Stimulated activated CD8-positive, alpha-beta memory T cell treated with anti-CD3 and anti-CD28 coated beads, Interleukin-7, amount 100 ng/mL, for 1 hour (primary cell): ENCODE measurements at places on chromosomes 7 and 10.

- DNase-seq = no peak
Observed at GRCh38 chr10:13395540-13395939, 47.4 kb upstream of the SEPHS1 start.

DNA sequence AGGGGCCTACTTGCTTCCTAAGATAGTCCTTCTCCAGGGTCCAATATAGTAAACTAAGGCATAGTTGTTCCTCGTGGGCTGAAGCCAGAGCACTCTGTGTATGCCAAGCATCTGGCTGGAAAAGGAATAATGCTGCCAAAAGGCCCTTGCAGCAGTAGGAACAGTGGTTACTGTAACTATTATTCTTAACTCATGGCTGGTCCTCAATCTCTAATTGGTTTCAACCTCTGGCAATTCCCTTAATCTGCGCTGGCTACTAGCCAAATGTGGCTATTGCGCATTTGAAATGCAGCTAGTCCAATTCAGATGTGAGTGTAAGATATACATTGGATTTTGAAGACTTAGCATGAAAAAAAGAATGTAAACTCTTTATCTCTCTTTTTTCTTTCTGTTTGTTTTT, 27.8 kb upstream of the LBX1 start:
- no peak for DNase-seq

- DNase-seq = no peak
Observed at GRCh38 chr7:18993933-18994668, 123.3 kb downstream of the TWIST1 start.

GRCh38 chr7:48351900-48352299, 180.6 kb downstream of the ABCA13 start:
- no peak for DNase-seq

DNA sequence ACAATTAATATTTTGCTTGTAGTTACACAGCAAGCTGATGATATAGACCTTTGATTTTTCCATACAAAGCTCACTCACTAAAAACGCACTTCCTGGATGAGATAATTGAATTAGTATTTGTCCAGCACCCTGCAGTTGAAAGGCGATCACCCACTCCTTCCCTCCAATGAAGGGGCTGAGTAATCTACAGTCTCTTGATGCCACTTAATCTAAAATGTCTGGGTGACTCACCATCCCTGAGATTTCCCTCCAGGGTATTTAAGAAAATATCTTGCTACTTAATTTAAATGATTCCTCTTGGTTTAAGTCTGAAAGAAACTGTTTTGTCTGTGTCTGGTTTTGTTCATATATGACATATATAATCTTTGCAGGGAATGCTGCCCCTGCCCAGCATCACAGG, 515.3 kb downstream of the GRID1 start:
- no peak for DNase-seq

DNA sequence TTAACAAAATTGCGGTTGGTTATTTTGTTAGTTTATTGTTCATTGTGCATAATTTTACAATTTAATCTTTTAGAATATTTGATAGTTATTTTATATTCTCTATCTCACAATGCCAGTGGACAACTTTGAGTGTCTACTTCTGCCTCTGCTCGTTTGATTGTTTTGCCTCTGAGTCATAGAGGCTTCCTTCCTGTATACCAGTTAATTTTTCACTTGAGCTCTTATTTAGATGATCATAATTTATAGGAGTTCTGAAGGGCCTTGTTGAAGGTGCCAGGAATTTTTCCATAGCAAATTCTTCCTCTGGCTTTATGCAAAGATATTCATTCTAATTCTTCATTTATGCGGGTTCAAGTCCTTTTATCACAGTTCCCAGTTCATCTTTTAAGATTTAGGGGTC, 5.2 kb upstream of the MALRD1 start:
- DNase-seq = no peak

GRCh38 chr7:48411619-48412018, 240.4 kb downstream of the ABCA13 start:
- DNase-seq = no peak

- DNase-seq = no peak
Observed at GRCh38 chr10:62502995-62503613, 128.9 kb downstream of the ZNF365 start.
